HFFc6 (cell line): ENCODE measurements at places on chromosomes 7 and 10. TPM values are rescaled to one million over a fixed set of nuclear protein-coding genes. Genes with fewer than 3 reads are reported as not detected.

The GIMAP7 gene
- total RNA-seq: not detected in 3 replicates

The VSTM4 gene
- total RNA-seq: 0.03 to 0.25 TPM (median 0.24 TPM) in 3 replicates

GRCh38 chr7:143447466-143447865, 4.2 kb downstream of the TAS2R60 start:
- no peak for DNase-seq

The ZNF853 gene
- total RNA-seq: 0.06 TPM in 1 of 3 replicates, not detected in the others

The NDUFB2 gene
- 211 to 254 TPM (median 235 TPM) in 3 replicates for total RNA-seq

- DNase-seq: no peak
Observed at GRCh38 chr10:51363415-51363814, 289.1 kb downstream of the PRKG1 start.

DNA sequence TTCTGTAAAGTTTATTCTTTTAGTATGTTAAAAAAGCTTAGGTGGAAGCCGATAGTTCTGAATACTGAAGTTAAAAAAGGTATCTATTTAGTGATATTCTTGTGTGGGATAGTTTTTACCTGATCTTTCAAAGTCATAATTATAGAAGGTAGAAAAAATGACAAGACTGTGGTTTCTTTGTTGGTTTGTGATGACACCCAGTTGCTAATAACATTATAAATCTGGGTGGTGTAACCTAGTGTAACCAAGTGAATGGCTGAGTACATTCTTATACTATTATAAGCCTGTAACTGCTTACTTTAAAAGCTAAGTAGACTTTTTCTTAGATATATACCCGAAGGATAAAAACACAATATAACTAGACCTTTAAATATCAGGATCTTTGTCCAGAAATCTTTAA, 2.3 kb downstream of the CDK13 start:
- DNase-seq: peak; percentile 52

The AGAP6 gene
- total RNA-seq: 4.2 to 6.3 TPM (median 5.7 TPM) in 3 replicates

The PPP1R17 gene
- total RNA-seq: not detected in 2 replicates

The PDE6C gene
- total RNA-seq: not detected in 3 replicates

- no peak for DNase-seq
Observed at GRCh38 chr7:6691103-6691502, 15.6 kb downstream of the ZNF12 start.

DNA sequence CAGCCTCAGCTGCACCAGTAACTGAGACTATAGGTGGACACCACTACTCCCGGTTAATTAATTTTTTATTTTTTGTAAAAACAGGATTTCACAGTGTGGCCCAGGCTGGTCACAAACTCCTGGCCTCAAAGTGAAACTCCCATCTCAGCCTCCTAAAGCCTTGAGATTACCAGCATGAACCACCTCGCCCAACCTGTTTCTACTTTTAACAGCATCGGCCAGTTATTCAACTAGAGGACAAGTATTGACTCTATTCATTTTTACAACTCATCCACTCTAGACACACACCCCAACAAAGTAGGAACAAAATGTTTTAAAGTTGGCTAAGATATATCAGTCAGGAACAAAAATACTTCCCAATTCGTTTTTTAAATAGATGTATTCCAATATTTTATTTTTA, 334.8 kb downstream of the PARD3 start:
- DNase-seq: no peak

- no peak for DNase-seq
Observed at GRCh38 chr10:29767968-29768367, 133.2 kb upstream of the SVIL start.

DNA sequence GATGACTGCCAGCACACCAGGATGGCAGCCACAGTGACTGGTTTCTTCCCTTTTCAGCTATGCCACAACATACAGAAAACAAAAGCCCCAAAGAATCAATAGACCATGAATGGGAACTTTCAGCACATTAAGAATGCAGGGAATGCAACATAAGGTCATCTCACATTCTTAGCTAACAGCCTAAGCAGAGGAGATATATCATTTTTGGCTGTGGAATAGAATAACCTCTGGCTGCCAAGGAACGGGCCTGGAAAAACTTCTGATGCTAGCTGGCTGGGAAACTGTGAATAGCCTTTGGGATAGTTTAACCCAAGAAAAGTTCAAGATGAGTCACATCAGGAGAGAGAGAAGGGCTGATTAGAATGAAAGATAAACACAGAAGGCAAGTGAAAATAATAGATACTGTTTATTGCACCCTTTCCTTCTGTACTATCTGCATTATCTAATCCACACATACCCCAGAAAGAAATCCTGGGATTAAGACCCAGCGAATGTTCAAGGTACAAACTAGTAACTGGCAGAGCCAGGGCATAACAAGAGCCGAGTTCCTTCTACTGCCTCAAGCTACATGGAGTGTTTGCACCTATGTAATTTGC, 169.2 kb downstream of the SEMA3A start:
- peak; percentile 95 for DNase-seq

DNA sequence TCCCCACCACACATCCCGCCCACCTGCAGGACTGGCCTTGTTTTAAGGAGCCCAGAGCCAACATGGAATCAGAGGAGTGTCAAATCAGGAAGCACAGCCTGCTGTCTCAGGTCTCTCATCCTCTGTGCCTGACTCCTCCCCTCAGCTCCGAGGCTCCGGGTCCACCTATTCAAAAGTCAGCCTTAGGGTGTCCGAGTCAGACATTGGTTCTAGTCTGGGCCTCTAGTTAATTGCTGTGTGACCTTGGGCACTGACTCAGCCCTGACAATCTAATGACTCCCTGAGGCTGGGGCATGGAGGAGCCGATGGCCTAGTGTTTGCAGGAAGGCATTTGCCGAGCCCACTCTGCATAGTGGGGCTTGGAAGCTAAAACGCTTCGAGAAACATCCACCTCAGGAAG, 223.1 kb upstream of the PPP2R2D start:
- DNase-seq: no peak

The CAV1 gene
- 1,049 to 1,109 TPM (median 1,099 TPM) in 3 replicates for total RNA-seq

The ZNF117 gene
- total RNA-seq: 1.0 to 1.6 TPM (median 1.1 TPM) in 3 replicates

DNA sequence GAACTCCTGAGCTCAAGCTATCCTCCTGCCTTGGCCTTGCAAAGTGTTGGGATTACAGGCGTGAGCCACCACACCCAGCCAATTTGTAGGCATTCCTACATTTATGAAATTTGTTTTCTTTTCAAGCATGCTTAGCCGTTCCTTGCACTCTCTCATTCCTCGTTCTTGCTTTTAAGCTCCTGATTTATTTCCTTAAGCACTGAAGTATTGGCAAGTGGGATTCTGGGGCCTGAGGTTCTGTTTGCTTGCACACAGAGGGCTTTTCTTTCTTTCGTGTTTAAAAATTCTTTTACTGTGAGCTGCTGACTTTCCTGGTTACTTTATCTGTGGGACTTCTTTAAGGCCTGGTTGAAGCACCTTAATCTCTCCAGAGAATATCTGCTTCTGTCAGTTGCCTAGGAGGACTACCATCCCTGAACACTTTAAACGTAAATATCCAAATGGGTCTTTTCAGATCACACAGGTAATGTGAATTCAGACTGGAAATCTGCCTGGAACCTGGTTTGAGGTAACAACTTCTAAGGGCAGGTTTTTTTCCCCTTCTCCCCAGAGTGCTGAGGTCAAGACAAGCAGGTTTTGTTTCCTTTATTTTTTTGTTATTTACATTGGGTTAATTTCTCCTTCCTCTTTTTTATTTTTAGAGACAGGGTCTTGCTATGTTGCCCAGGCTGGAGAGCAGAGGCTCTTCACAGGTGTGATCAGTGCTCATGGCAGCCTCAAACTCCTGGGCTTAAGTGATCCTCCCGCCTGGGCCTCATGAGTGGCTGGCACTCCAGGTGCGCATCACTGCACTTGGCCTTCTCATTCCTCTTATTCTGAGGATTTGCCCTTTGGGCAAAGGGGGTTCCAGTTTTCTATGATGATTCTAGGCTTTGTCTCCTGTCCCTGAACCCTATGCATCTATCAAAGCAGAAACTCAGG, 102.9 kb downstream of the PFKFB3 start:
- no peak for DNase-seq
